ENCODE measurements at places on chromosomes 12 and 14. TPM values are rescaled to one million over a fixed set of nuclear protein-coding genes. Genes with fewer than 3 reads are reported as not detected.

DNA sequence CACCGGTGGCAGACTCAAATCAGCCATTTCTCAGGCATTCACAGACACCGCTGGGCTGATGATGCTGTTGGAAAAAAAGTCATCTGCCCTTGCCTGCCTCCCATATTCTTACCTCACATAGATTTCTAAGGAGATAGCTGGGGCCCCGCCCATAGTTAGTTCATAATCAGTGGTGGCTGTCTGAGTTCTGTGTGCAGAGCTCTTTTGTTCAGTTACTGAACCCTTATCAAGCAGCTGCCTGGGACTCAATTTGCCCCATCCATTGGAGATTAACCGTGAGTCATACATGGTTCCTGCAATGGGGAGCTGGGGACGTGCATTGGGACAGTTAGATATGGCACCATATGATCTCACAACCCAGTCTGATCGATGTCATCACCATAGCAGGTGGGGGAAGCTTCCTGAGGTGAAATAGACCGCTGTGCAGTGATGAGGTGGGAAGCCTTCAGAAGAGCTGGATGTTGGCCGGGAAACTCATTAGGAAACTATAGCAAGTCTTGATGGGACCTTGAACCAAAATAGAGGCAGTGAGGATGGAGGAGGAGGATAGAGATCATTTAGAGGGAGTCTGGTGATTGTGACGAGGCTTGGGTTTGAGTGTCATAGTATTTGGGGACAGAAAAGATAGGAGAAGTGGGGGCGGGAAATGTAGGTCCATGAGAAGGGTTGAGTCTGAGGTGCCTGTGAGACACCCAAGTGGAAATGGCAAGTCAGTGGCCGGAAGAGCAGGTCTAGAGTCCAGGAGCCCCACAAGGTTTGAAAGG is 147.8 kb downstream of the GCH1 start:
- no peak for DNase-seq

DNA sequence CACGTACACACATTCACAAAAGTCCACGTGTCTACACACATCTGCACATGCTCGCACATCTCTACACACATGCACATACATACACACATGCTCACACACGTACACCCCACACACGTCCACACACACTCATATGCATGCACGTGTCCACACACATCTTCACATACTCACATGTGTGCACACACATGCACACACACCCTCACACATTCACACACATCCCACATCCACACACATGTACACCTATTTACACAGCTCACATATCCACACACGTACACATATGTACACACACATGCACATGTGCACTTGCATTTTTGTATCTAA is 3.6 kb downstream of the ADGRD1 start:
- DNase-seq = no peak

GRCh38 chr14:69242311-69243224 is 17.4 kb upstream of the GALNT16 start:
- DNase-seq = no peak

The FOS gene
- 9.7 TPM for total RNA-seq

The TRHDE gene
- 0.96 TPM for total RNA-seq

DNA sequence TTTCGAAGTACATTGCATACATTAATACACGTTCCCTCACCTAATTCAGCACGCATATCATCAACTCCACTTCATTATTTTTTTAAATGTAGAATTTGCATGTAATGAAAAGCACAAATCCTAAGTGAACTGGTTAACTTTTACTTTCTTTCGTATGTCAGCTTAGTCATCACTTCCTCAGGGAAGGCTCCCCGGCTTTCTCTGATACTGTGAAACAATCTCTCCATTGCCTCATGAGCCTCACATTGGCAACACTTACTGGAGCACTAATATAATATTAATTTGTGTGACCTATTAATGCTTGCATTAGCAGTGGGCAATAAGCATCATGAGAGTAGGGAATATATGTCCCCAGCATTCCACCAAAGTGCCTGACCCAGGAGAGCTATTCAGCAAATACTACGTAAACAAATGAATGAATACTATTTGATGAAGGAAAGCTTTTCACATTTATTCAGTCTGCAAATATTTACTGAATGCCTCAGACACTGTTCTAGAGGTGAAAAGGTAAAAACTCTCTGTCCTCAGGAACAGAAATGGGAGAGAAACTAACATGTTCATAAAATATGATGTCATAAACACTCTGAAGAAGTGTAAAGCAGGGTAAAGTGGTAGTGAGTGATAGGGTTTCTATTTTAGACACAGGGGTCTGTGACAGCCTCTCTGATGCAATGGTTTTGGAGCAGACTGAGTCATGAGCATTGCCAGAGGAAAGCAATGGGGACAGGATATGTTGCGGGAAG is 327.5 kb upstream of the DIO2 start:
- DNase-seq = no peak

The SERPINA5 gene
- 2.1 TPM for total RNA-seq

DNA sequence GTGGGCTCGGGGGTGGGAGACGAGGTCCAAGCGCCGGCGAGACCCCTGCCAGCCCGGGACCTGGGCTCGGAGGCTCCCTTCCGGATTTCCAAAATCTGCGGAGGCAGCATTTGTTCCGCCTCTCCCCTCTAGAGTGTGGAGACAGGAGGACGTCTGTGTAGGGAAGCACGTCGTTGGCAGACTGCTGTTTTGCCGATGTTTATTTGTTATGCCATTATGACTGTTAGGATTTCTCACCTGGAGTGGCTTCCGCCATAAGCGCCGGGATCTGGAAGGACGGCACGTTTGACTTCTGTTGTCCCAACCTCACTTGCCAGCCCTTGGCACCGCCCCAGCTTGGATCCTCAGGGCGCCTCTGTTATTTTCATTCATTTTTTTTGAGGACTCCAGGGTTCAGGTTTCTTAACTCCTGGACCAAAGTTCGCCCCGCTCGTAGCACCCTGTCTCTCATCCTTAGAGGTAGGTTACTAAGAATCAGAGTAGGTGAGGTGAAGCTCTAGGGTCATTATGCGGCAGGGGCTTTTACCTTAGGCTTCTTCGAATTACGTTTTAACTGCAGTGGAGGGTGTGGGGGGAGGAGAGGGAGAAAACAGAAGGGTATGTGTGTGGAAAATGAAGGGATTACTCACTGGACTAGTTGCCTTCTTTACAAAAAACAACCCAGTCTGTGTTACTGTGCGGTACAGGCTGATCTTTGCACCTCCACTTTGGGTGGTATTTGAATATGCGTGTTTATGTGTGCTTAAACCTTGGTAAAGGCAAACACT is 547 bp upstream of the PYGL start:
- DNase-seq = peak; percentile 52

GRCh38 chr12:110906516-110906915 is 13.9 kb downstream of the MYL2 start:
- no peak for DNase-seq

The GPR68 gene
- 0.41 TPM for total RNA-seq

The KLRF1 gene
- total RNA-seq = not detected

The ANO6 gene
- total RNA-seq = 46.2 TPM
